ENCODE measurements at places on chromosomes 12 and 14. TPM values are rescaled to one million over a fixed set of nuclear protein-coding genes. Genes with fewer than 3 reads are reported as not detected.
A peak's percentile ranks its signal among the peaks of the same experiment; 100 is the strongest.

The SYCP3 gene
- 2.9 TPM for total RNA-seq

The TAS2R46 gene
- total RNA-seq: 1.5 TPM

The GALNT16 gene
- 0.05 TPM for total RNA-seq

The PPP4R4 gene
- not detected for total RNA-seq

The ACSM4 gene
- not detected for total RNA-seq

- no peak overlapping the region for H3K27ac ChIP-seq
- H3K4me3 ChIP-seq: no peak overlapping the region
- H3K4me1 ChIP-seq: no peaks in the 10 kb centered on the region
- DNase-seq: no peak
Measured at GRCh38 chr14:76227450-76228050, 75.8 kb downstream of the GPATCH2L start.

DNA sequence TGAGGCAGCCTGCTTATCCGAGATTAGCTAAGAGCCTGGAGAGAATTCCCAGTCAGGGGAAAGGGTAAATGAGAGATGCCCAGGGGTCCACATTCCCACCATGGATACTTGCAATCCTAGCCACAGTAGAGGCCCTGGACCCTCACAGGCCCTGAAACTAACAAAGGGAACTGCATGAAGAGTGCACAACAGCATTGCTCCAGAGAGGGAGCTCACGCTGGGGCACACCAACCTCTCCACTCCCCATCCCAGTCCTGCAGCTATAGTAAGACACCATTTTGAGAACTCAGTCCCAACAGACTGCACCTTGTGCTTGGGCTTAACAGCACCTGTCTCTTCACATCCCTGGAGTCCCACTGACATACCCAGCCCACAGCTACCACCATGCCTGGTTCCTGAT is 30.5 kb downstream of the CEP83 start:
- peaks cover 35% of the 10 kb centered on the region for H3K36me3 ChIP-seq
- DNase-seq: no peak
- H3K4me1 ChIP-seq: peaks cover 14% of the 10 kb centered on the region
- H3K4me3 ChIP-seq: no peak overlapping the region
- H3K27me3 ChIP-seq: no peaks in the 10 kb centered on the region

GRCh38 chr12:7005311-7005710 is 13.0 kb downstream of the LPCAT3 start:
- H3K27me3 ChIP-seq: no peaks in the 10 kb centered on the region
- no peaks in the 10 kb centered on the region for H3K36me3 ChIP-seq
- no peak for DNase-seq
- no peak overlapping the region for H3K27ac ChIP-seq

DNA sequence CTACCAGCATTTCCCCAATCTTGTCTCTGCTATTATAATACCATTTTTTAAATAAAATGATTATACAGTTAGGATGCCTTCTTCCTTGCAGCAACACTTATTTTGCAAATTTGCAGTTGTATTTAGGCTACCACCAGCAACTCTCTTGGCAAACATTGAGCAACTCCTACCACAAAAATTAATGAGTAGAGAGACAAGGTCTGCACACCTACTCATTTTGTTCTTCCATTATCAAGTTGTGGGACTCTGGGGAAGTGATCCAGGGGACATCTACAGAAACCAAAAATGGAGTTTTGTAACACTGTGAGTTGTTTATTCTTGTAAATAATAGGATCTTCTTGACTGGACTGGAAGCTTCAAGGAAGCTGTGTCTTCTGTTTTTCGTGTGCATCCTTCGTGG is 38.6 kb downstream of the DGLUCY start:
- peaks cover 5% of the 10 kb centered on the region for H3K36me3 ChIP-seq
- no peaks in the 10 kb centered on the region for H3K27me3 ChIP-seq
- peaks cover 27% of the 10 kb centered on the region for H3K4me1 ChIP-seq
- peak overlapping the region; percentile 16 for H3K4me3 ChIP-seq
- peak overlapping the region; percentile 57 for H3K27ac ChIP-seq

- H3K4me3 ChIP-seq: peak overlapping the region; percentile 26
- peaks cover 36% of the 10 kb centered on the region for H3K27me3 ChIP-seq
- no peaks in the 10 kb centered on the region for H3K36me3 ChIP-seq
- peak; percentile 81 for DNase-seq
Measured at GRCh38 chr12:49342066-49342913, 4.4 kb upstream of the DNAJC22 start.

DNA sequence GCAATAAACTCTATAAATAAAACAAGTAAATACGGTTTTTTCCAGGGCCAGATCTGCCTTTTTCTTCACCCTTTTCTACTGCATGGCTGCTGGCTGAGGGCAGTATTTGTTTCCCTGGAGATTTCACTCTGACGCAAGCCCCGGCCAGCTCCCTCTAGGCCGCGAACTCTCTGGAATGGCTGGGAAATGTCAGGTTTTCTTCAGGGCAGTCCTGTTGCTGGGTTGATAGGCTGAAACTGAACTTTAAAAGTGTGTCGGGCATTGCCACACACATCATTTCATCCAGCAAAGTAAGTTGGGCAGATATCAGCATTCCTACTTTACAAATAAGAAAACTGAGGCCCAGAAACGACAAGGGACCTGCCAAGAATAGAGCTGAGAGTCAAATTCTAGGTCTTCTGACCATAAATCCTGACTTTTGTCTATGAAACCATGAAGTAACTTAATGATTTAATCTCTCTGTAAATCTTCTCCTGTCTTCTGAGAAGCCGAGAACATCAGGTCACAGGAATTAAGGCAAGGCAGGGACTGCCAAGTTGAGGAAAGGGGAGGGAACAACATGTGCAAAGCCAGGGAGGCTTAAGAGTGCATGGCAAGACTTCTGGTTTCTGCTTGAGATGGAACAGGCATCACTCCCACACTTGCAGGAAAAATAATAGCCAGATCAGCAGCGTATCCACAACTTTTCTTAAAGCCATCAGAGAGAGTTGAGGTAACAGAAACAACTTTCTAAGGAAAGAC is 205.0 kb upstream of the CCDC196 start:
- no peaks in the 10 kb centered on the region for H3K4me1 ChIP-seq
- H3K27me3 ChIP-seq: peaks cover 11% of the 10 kb centered on the region
- no peaks in the 10 kb centered on the region for H3K36me3 ChIP-seq
- H3K4me3 ChIP-seq: no peak overlapping the region
- DNase-seq: no peak

DNA sequence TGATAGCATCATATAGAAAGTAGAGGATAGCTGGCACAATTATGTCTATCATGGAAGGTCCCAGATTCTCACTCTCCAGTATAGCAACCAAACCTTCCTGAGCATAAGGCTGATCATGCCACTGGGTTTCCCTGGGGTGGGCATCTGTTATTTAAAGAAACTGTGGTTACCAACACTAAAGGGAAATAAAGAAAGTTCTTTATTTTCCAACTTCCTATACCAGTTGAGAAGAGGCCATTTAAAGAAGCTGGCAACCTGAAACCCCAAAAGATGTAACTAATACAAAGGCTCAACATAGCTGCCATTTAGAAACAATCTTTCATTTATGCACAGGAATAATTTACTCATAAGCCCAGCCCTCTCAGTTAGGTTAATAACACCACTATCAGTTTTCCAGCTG is 3.1 kb downstream of the BCAT1 start:
- no peak overlapping the region for H3K4me3 ChIP-seq
- H3K27me3 ChIP-seq: peaks cover 60% of the 10 kb centered on the region
- DNase-seq: no peak
- peaks cover 35% of the 10 kb centered on the region for H3K4me1 ChIP-seq

DNA sequence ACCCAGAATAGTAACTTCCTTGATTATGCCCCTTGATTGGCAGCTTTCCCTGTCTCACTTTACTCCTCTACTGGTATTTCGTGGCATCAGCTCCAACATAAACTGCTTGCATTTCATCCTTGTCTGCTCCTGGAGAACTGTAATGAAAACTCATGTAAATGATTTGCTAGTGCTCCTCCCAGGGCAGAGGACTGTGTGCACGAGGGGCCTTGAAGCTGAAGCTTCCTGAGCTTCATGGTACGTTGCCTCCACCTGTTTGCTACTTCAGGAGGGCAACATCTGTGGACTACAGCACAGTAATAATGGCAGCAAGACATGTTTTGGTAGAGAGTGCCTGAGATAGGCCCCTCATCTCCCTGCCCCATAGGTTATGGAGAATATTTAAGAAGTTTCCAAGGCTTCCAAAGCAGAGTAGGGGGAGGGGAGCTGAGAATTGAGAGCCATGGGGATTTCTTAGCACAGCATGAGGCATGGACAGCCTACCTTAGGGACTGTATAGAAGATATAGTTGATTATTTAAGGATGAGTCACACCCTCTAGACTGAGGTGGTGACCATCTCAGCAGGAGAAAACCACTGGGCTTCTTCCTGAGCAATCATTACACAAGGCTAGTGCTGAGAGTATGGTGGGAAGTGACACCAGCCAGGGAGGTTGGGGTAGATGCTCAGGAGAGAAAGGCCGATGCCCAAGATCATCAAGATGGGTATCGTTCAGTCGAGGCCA is 29.5 kb downstream of the CCDC198 start:
- no peaks in the 10 kb centered on the region for H3K4me1 ChIP-seq
- H3K27me3 ChIP-seq: peaks cover 10% of the 10 kb centered on the region
- H3K36me3 ChIP-seq: no peaks in the 10 kb centered on the region
- no peak overlapping the region for H3K27ac ChIP-seq
- DNase-seq: no peak
